ENCODE measurements at places on chromosomes 7 and 10. TPM values are rescaled to one million over a fixed set of nuclear protein-coding genes. Genes with fewer than 3 reads are reported as not detected.
A peak's percentile ranks its signal among the peaks of the same experiment; 100 is the strongest.

AGBL3 gene
- 3.9 TPM for total RNA-seq

GRCh38 chr10:127349737-127350136 lies 153.3 kb upstream of the INSYN2A start:
- no peak overlapping the region for H3K4me3 ChIP-seq
- H3K4me1 ChIP-seq, result no peaks in the 10 kb centered on the region
- DNase-seq, result no peak
- no peak overlapping the region for H3K27ac ChIP-seq

GRCh38 chr7:41869997-41870396 lies 167.1 kb upstream of the INHBA start:
- H3K27me3 ChIP-seq, result no peaks in the 10 kb centered on the region
- no peaks in the 10 kb centered on the region for H3K36me3 ChIP-seq
- no peak for DNase-seq
- peaks cover 9% of the 10 kb centered on the region for H3K4me1 ChIP-seq
- H3K27ac ChIP-seq, result peak overlapping the region; percentile 68

GRCh38 chr10:21791276-21791675 lies 212.3 kb downstream of the DNAJC1 start:
- no peak overlapping the region for H3K4me3 ChIP-seq
- no peak overlapping the region for H3K27ac ChIP-seq
- H3K36me3 ChIP-seq, result no peaks in the 10 kb centered on the region
- no peaks in the 10 kb centered on the region for H3K4me1 ChIP-seq
- no peaks in the 10 kb centered on the region for H3K27me3 ChIP-seq

DNA sequence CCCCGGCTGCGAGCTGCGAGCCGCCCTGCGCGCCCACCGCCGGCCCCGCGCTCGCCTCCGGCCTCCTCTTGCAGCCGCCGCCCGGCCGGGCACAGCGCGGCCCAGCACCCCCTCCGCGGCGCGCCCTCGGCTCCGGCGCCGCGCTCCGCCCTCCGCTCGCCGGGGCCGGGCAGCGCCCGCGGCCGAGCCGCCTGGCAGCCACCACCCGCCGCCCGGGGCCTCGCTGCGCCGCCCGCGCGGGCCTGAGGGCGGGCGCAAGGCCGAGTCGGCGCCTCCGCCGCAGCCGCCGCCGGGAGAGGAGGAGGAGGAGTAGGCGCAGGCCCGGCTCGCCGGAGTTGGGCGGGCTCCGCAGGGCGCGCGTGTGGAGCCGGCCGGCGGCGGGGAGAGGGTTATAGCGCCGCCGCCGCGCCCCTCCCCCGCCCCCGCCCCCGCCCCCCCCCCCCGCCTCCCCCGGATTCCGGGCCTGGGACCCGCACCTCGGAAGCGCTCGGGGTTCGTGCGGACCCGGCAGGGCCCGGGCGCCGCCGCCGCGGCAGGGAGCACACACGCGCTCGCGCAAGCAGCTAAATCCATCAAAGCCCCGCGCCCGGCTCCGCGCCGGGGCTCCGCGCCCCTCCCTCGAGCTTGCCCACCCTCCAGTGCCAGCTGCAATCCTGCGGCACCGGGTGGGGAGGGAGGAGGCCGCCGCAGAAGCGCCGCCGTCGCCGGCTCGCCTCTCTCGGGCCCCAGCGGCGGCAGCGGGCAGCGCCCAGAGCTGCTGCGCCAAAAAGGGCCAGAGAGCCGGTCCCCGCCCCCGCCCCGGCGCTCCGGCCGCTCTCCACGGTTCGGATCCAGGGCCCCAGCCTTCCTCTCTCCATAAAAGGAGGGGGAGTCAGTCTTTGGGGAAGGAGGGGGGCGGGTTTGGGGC lies at the start of gene PDGFA:
PDGFA (minus strand) TSS at position 363 of the 907 bp plus-strand sequence. CDS start 845 bp downstream, outside the sequence.
- no peaks in the 10 kb centered on the region for H3K36me3 ChIP-seq
- peak within 1 kb of the TSS; percentile 57 for H3K4me3 ChIP-seq
- H3K4me1 ChIP-seq, result peaks cover 34% of the 10 kb centered on the region
- H3K27ac ChIP-seq, result peak within 1 kb of the TSS; percentile 78

- no peaks in the 10 kb centered on the region for H3K27me3 ChIP-seq
- peak overlapping the region; percentile 88 for H3K27ac ChIP-seq
- H3K4me3 ChIP-seq, result peak overlapping the region; percentile 92
- peaks cover 24% of the 10 kb centered on the region for H3K4me1 ChIP-seq
These were observed 644 bp downstream of the BUD23 start for GRCh38 chr7:73683788-73684693.
